ENCODE measurements at places on chromosomes 7 and 10.

- no peak for DNase-seq
Observed at GRCh38 chr10:116451711-116452337, 24.2 kb downstream of the PNLIPRP3 start.

- no peak for DNase-seq
Observed at GRCh38 chr7:101630591-101630990, 1.5 kb upstream of the MYL10 start.

- no peak for DNase-seq
Observed at GRCh38 chr10:99976886-99977665, 32.7 kb downstream of the DNMBP start.

GRCh38 chr10:129513312-129513711 lies 46.3 kb downstream of the MGMT start:
- DNase-seq: no peak

- DNase-seq: no peak
Observed at GRCh38 chr7:63047546-63047945, 951.1 kb upstream of the ZNF722 start.

GRCh38 chr10:52346394-52347326 lies 32.6 kb downstream of the DKK1 start:
- no peak for DNase-seq

GRCh38 chr7:75814407-75814947 lies 871 bp upstream of the CCL24 start:
- no peak for DNase-seq

DNA sequence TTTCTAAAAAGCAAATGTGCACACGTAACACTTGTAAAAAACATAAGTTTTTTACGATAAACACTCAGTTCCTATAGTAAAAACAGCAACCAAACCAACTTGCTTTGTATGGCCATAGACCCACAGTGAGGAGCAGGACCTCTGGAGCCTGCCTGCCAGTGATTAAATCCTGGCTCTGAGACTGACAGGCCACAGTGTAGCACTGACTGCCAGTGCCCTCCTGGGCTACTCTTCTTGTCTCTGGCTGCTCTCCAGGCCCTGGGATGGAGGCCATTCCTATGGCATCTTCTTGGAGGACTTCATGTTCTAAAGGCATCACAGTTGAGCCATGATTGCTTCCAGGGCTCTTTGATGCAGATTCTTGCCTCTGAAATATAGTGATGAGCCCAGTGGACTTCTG lies 22.7 kb upstream of the TMEM254 start:
- DNase-seq: no peak

GRCh38 chr7:149552799-149553198 lies 55.2 kb upstream of the ZNF746 start:
- DNase-seq: no peak

- DNase-seq: no peak
Observed at GRCh38 chr7:130208516-130208915, 856 bp downstream of the SSMEM1 start.

All from stimulated activated CD4-positive, alpha-beta T cell treated with anti-CD3 and anti-CD28 coated beads, Interleukin-2, amount 100 ng/mL, for 48 hours (primary cell).